Smooth muscle cell of bladder (primary cell): ENCODE measurements at places on chromosomes 3 and 15. TPM values are rescaled to one million over a fixed set of nuclear protein-coding genes. Genes with fewer than 3 reads are reported as not detected.

The CELF6 gene
- total RNA-seq, result under 0.01 and 0.18 TPM in 2 replicates

The DPPA4 gene
- total RNA-seq, result not detected in 2 replicates

The GOLGA6L26 gene
- total RNA-seq, result not detected in 2 replicates

The GOLGA6L1 gene
- under 0.01 TPM in 1 of 2 replicates, not detected in the other for total RNA-seq

The GOLGA8M gene
- total RNA-seq, result 0.28 and 0.92 TPM in 2 replicates

The FBXW12 gene
- total RNA-seq, result not detected in 2 replicates

The REC114 gene
- total RNA-seq, result not detected in 2 replicates

The CCR3 gene
- 0.09 TPM in 1 of 2 replicates, not detected in the other for total RNA-seq

The BCHE gene
- total RNA-seq, result 0.28 and 1.6 TPM in 2 replicates

The DCLK3 gene
- under 0.01 TPM in 1 of 2 replicates, not detected in the other for total RNA-seq

The CORO2B gene
- 4.3 and 5.3 TPM in 2 replicates for total RNA-seq

The CNTN3 gene
- 0.28 and 2.4 TPM in 2 replicates for total RNA-seq

The KNG1 gene
- not detected in 2 replicates for total RNA-seq

The CCR8 gene
- total RNA-seq, result not detected in 2 replicates

The MYRIP gene
- total RNA-seq, result under 0.01 TPM in 2 replicates

The ROBO1 gene
- 98.5 and 150 TPM in 2 replicates for total RNA-seq

The XPC gene
- 51.5 and 59.4 TPM in 2 replicates for total RNA-seq

The HSPBAP1 gene
- 6.7 and 7.2 TPM in 2 replicates for total RNA-seq

The SPRED1 gene
- 30.7 and 39.0 TPM in 2 replicates for total RNA-seq

The GRM2 gene
- under 0.01 TPM in 1 of 2 replicates, not detected in the other for total RNA-seq

The TEX55 gene
- not detected in 2 replicates for total RNA-seq

The SMAD6 gene
- 15.5 and 31.3 TPM in 2 replicates for total RNA-seq

The MCCC1 gene
- 19.1 and 21.5 TPM in 2 replicates for total RNA-seq

The GYG1 gene
- 29.2 and 37.1 TPM in 2 replicates for total RNA-seq
